ENCODE measurements at places on chromosomes 4 and X.
A peak's percentile ranks its signal among the peaks of the same experiment; 100 is the strongest.

GRCh38 chrX:40623665-40624064 lies 437 bp downstream of the MPC1L start:
- no peaks in the 10 kb centered on the region for H3K27me3 ChIP-seq
- peaks cover 15% of the 10 kb centered on the region for H3K36me3 ChIP-seq
- DNase-seq: no peak
- no peaks in the 10 kb centered on the region for H3K4me1 ChIP-seq
- H3K27ac ChIP-seq: no peak overlapping the region

DNA sequence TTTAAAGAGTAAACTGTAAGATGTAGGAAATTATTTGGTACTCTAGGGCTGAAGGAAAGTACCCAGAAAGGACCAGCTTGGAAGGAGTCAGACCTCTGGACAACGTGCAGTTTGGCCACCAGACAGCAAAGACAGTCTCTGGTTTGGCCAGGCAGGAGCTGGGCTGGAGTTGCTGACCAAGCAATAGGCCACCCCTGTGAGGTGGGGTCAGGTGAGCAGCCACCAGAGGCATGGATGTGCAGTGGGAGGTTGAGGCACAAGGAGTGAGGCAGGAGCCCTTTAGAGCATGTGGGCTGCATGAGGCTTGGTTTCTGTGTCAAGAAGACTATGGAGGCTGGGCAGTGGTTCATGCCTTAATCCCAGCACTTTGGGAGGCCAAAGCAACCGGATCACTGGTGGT lies 17.7 kb upstream of the MRFAP1 start:
- H3K4me3 ChIP-seq: no peak overlapping the region
- no peak for DNase-seq
- no peaks in the 10 kb centered on the region for H3K4me1 ChIP-seq
- peaks cover 18% of the 10 kb centered on the region for H3K36me3 ChIP-seq
- no peak overlapping the region for H3K27ac ChIP-seq
- H3K27me3 ChIP-seq: no peaks in the 10 kb centered on the region

DNA sequence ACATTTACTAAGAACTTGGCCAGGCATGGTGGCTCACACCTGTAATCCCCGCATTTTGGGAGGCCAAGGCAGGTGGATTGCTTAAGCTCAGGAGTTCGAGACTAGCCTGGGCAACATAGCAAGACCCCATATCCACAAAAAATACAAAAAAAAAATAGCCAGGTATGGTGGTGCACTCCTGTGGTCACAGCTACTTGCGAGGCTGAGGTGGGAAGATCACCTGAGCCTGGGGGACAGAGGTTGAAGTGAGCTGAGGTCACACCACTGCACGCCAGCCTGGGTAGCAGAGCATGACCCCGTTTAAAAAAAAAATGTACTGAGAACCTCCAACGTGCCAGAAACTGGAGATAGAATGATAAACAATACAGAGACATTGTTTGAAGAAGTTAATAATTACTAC lies 8.0 kb downstream of the OPRPN start:
- H3K36me3 ChIP-seq: no peaks in the 10 kb centered on the region
- H3K27me3 ChIP-seq: no peaks in the 10 kb centered on the region
- no peak overlapping the region for H3K4me3 ChIP-seq
- DNase-seq: no peak
- H3K27ac ChIP-seq: no peak overlapping the region

- peak overlapping the region; percentile 85 for H3K27ac ChIP-seq
- peak; percentile 57 for DNase-seq
- peaks cover 14% of the 10 kb centered on the region for H3K27me3 ChIP-seq
- no peak overlapping the region for H3K4me3 ChIP-seq
Observed at GRCh38 chr4:10671366-10671765, 13.2 kb downstream of the CLNK start.

DNA sequence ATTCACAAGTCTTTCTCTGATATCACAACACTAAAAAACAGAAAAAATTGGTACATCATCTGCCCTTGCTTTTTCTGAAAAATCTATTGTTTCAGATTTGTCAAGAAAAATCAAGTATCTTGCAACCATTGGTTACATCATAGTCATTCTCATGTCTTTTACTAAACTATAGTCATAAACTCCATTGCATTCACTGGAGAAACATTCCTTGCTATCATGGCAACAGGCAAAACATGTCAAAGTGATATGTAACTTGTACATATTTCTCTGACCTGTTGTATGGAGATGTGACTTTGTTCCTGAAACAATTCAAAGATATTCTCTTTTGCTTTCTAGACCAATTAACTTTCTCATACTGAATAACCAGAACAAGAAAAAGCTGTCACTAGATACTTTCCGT lies 121.9 kb upstream of the ANK2 start:
- H3K36me3 ChIP-seq: no peaks in the 10 kb centered on the region
- peaks cover 14% of the 10 kb centered on the region for H3K27me3 ChIP-seq
- no peaks in the 10 kb centered on the region for H3K4me1 ChIP-seq
- no peak for DNase-seq
- no peak overlapping the region for H3K27ac ChIP-seq
